T follicular helper cell (primary cell): ENCODE measurements at places on chromosomes 4 and X.

DNA sequence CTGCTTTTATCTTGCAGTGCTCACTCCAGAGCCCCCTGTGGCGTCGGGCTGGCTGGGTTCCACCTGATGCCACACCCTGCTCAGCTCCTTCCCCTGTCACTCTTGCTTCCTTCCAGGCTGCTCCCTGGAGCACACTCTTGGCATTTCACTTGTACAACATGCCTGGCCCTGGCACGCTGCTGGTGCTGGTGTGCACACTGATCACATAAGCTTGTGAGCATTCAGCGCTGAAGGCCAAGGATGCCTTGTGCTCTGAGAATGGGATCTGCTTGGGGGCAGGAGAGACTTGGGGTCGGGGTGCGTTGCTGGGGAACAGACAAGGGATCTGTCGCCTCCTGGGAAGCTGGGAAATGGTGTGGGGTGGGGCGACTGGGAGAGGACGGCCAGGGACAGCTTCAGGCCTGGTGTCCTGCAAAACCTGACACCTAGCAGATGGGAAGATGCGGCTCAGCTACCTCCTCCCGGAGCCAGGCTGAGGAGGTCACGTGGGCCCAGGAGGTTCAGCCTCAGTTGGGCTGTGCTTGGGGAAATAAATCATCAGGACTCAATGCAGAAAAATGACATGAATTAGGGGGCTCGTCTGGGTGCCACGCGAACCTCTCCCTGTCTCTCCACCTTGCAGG lies 108.5 kb downstream of the PHKA2 start:
- no peak for DNase-seq

DNA sequence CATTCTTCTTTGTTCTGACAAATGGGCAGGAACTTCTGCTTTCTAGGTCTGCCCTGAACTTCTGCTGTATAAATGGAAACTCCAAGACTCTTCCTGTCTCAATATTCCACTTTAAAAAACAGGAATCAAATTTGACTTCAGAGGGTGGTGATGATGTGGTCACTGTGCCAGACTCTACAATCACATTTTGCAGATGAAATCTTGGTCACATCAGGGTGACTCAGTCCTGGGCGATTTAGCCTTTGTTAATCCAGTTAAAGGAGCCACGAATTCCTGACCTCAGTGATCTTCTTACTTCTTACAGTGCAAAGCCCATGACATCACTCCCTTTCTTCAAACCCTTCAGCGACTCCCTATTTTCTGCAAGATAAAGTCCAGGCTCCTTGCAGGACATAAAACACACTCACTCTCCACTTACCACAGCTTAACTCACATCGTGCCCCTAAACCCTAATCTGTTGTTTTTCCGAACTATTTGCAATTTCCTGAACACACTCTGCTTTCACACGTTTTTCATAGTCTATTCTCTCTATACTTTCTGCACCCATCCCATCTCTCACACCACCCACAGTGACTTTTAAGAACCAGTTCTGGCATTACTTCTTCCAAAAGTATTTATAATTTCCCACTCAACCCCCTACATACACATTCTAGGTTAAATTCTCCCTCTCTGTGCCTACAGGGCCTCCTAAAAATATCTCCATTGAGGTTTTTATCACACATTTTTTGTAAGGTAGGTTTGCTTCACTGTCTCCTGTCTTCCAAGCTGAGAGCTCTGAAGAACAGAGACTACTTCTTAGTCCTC lies 11.1 kb downstream of the GASK1B start:
- DNase-seq = no peak

DNA sequence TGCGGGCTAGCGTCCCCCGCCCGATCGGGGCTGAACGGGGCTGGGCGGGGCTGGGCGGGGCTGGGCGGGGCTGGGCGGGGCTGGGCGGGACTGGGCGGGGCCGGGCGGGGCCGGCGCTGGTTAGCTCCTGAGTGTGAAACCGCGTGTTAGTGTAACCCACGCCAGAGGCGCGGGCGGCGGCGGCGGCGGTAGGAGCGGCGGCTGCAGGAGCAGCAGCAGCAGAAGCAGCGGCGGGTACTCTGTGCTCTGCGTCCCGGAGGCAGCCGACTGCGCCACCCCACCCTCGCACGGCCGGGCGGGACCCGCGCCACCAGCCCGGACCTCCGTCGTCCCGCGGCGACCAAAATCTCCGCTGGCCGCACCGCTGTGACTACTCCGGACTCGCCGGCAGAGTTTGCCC lies 128.1 kb downstream of the LAS1L start:
- DNase-seq = no peak

DNA sequence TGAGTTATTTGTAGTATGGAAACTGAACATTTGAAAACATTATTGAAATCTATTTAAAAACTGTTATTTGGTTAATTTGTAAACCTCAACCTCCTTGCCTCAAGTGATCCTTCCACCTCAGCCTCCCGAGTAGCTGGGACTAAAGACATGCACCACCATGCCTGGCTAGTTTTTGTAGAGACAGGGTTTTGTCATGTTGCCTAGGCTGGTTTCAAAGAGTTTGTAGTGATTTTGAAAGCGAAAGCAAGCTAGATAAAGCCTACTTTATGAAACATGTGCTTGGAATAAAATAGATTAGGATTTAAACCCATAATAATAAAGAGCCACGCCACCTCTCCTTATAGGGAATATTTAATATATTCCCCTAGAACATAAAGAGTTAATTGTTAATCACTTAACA lies 23.5 kb downstream of the ARSJ start:
- DNase-seq = no peak

DNA sequence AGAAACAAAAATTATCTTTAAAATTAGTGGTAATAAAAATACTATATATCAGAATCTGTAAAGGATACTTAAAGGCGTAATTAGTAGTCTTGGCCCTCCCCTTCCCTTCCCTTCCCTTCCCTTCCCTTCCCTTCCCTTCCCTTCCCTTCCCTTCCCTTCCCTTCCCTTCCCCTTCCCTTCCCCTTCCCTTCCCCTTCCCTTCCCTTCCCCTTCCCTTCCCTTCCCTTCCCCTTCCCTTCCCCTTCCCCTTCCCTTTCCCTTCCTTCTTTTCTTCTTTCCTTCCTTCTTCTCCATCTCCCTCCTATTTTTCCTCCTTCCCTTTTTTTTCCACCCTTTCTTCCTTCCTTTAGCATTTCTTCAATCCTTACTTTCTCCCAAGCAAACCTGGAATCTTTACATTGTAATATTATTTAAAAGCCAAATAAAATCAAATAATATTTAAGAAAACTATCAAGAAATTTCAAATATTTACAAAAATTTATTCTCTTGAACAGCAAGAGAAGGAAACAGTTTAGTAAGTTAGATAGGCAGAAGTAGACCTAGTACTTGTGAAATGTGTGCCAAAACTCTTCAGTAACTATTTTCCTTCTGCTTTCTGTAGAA lies 379.8 kb upstream of the ATOH1 start:
- no peak for DNase-seq

DNA sequence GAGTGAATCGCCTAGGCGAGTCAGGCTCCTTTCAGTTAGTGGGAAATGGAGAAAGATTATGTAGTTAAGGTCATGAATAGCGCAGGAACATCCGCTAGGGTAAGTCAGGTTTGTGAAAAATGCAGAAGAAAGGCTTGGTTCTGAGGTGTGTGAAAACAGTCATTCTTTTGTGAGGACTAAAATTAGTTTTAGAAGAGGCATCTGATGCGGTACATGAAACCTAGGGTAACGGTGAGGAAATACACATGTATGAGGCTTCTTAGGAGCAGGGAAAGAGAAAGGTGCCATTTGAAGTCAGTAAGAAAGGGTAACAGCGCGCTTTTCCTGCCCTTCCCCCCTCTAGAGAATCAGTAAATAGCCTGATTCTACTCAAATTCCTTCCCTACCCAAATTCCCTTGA lies 570 bp upstream of the RNF128 start:
- no peak for DNase-seq

- DNase-seq = no peak
These were observed 53.8 kb downstream of the SEPTIN11 start for GRCh38 chr4:77003400-77003799.

- no peak for DNase-seq
These were observed 80.2 kb downstream of the SYNPO2 start for GRCh38 chr4:118968813-118969212.

DNA sequence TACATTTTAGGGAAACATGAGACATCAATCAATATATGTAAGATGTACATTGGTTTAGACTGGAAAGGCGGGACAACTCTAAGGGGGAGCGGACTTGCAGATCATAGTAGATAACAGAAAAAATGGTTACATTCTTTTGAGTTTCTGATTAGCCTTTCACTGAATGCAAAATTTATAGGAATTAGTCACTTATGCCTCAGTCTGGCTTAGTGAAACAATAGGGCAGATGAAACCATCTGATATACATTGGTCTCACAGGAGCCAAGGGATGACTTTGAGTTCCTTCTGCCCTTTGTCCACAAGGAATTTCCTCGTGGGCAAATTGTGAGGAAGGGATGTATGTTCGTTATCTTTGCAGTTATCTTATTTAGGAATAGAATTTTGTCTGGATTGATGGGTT lies 128.2 kb downstream of the ARSF start:
- no peak for DNase-seq

DNA sequence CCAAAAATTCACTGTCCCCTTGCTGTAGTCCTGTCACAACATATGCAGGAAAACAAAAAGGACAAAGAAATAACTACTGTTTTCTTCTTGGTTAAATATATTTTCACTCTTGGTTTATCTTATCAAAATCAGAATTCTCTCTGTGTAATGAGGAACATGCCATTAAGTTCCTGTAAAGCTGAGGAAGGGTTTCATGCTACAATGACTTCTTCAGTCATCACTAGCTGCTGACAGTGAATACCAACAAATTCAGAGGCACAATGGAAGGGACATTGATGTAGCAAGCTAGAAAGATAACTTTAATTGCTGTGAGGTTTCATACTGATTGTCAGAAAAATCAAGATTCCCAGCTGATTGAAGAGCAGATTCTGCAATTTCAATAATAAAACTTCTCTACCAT lies 782.9 kb upstream of the HTR2C start:
- no peak for DNase-seq

- DNase-seq = no peak
These were observed 9.7 kb downstream of the SLC39A8 start for GRCh38 chr4:102335616-102336015.

DNA sequence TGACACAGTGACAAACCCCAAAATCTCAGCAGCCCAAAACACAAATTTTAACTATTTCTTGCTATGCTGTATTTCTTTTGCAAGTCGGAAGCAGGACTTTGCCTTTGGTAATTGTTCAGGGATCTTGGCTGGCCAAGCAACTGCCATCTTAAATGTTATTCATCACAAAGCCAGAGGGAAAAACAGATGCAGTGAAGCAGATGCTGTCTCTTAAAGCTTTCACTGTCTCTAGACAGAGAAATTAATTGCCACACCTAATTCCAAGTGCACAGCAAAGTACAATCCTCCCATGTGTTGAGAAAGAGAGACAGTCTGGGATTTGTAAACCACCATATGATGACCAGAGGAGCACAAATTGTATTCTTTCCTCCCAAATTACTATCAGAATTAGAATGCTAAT lies 30.0 kb upstream of the GALNT7 start:
- DNase-seq = no peak

DNA sequence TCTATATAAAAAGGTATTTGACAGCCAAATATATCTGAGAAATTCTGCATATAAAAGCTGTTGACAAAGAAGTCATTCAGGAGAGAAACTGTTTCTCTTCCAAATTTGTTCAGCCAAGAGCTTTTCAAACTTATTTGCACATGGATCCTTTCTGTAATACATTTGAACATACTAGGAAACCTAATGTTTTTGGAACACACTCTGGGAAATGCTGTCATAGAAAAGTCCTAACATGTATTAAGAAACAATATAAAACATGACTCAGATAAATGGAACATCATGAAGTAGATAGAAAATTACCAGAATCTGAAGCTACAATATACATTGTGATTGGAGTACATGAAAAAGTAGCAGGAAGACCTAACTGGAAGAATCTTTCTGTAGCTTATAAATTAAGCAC lies 781.5 kb upstream of the EPHA5 start:
- no peak for DNase-seq

- no peak for DNase-seq
These were observed 78.8 kb downstream of the TMEM47 start for GRCh38 chrX:34578237-34578636.

GRCh38 chr4:42643685-42644084 lies 13.2 kb downstream of the ATP8A1 start:
- no peak for DNase-seq

DNA sequence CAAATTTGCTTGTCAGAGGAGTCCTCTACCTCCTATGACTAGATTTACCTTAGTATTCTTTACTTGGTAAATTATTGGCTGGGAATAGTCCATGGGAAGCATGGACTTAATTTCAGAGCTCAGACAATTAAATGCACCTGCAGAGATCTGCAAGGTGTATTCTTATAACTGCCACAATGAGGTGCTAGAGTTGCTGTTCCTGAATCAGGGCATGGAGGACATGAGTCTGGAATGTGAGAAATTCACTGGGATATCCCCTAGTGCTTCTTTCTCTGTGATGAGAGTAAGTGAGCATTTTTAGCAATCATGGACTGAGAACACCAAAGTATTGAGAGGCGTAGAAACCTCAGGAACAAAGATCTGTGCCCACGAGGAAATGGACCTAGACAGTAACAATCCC lies 32.9 kb upstream of the GRID2 start:
- DNase-seq = no peak

DNA sequence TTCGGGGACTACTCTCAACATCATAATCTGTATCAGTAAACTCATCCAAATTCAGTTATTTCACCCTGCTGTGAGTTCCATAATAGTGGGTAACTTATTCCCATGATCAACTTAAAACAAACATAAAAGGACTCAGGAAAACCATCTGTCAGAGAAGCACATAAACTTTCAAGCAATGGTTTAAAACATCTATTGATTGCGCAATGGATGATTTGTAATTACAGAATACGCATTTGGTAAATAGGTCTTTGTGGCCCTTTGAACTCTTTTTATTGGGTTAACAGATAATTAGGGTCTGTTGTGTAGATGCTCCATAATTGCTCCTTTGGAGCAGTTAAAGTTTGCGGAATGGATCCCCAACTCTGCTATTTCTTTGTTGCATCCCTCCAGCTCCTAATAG lies 115.3 kb downstream of the KIT start:
- DNase-seq = no peak

DNA sequence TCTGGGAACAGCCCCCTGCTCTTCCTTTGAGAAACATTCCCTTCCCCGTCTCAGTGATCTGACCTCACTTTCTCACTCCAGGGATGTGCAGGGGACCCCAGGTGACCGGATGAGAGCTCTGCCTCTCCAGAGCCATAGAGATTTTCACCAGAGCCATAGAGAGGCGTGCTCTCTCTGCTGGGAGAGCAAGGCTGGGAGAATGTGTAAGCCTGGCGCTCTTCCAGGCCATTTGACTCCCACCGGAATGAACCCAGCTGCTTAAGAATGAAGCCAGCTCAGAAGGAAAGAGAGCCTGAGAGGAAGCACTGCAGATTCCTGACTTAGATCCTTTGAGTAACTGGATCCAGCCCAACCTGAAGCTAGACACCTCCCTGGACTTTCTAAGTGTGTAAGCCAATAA lies 106.4 kb downstream of the DHX15 start:
- no peak for DNase-seq

DNA sequence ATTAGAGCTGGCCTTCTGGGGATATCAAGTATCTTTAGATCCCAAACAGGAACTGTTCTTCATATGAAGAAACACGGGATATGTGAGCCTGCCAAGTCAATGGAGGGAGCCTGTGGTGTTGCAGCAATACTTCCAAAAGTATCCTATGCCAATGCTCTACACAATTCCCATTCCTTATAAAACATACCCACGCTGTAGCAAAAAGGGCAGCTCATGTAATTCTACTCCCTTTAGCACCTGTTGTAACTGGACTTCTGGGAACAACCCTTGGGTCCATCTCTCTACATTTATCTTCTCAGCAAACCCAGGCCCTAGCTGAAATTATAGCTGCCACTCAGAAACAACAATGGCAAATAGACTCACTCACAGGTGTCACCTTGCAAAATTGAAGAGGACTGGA lies 12.5 kb upstream of the NAF1 start:
- DNase-seq = no peak
